Placental pericyte (primary cell): ENCODE measurements at places on chromosomes 3 and 15. TPM values are rescaled to one million over a fixed set of nuclear protein-coding genes. Genes with fewer than 3 reads are reported as not detected.

Gene ADAMTS17
- under 0.01 and 2.7 TPM in 2 replicates for total RNA-seq

Gene IQSEC1
- 14.2 and 22.3 TPM in 2 replicates for total RNA-seq

Gene SLCO2A1
- 1.6 TPM in 1 of 2 replicates, not detected in the other for total RNA-seq

Gene KIF15
- total RNA-seq, result 0.66 and 14.7 TPM in 2 replicates

Gene CLDN16
- 0.22 and 0.29 TPM in 2 replicates for total RNA-seq

Gene CGNL1
- total RNA-seq, result 0.72 and 2.4 TPM in 2 replicates

Gene CPNE9
- not detected in 2 replicates for total RNA-seq

Gene SLC49A4
- 19.5 and 26.3 TPM in 2 replicates for total RNA-seq
